NT2/D1 (cell line): ENCODE measurements at places on chromosomes 5 and 9.

- no peak for DNase-seq
Observed at GRCh38 chr5:6383376-6383775, 5.0 kb upstream of the MED10 start.

DNA sequence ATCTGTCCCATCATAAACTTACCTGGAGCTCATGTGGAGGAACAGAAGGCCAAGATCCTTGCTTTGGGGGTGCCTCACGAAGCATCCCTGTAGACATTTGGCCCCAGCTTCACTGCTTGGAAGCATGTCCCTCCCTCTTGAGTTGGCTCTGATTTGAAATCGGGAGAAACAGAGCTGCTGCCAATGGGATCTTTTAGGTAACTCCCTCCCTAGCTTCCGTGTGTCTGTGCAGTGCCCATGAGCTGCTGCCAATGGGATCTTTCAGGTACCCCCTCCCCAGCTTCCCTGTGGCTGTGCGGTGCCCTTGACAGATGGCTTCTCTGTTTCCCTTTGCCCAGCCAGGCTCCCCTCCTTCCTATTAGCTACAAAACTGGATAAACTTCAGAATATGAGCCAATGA lies 178.0 kb downstream of the NR3C1 start:
- no peak for DNase-seq

- DNase-seq = no peak
Observed at GRCh38 chr5:95283022-95283615, 1.8 kb downstream of the MCTP1 start.

DNA sequence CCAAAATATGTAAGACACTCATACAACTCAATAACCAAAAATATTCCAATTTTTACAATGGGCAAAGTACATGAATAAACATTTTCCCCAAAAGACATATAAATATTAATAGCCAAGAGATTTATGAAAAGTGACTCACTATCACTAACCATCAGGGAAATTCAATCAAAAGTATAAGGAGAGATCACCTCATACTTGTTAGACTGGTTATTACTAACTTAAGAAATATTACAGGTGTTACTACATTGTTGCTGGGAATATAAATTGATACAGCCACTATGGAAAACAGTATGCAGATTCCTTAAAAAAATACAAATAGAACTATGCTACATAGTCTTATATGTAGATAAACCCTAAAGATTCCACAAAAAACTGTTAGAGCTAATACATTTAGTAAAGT lies 21.8 kb downstream of the BTNL8 start:
- DNase-seq = no peak

- DNase-seq = no peak
Observed at GRCh38 chr5:112183103-112183711, 235.9 kb downstream of the EPB41L4A start.

DNA sequence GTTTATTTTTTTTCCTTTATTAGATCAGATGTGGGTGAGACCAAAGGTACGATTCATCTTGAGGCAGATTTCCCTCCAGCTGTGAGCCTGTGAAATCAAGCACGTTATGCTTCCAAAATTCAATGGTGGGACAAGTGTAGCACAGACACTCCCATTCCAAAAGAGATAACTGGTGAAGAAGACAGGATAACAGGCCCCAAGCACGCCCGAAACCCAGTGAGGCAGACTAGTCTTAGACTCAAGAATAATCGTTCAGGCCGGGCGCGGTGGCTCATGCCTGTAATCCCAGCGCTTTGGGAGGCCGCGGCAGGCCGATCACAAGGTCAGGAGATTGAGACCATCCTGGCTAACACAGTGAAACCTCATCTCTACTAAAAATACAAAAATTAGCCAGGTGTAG lies 36.8 kb upstream of the COL5A1 start:
- no peak for DNase-seq

DNA sequence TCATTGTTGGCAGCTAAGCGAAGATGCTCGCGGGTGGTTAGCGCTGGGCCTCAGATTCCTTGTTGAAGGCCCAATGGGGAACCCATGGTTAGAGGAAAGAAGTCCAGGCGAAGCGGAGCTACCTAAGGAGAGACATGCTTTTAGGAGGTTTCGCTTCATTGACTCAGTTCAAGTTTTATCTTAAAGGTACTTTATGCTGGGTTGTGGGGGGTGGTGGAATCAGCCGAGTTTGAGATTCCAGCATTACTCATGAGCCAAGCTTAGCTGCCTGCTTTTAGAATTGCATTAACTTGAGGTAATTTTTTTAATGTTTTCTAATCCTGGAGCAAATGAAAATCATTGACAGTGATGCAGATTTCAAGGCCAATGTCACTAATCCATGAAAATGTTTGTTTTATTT lies 16.1 kb downstream of the MEGF10 start:
- DNase-seq = no peak

- no peak for DNase-seq
Observed at GRCh38 chr5:82802954-82803353, 274.2 kb downstream of the TMEM167A start.

DNA sequence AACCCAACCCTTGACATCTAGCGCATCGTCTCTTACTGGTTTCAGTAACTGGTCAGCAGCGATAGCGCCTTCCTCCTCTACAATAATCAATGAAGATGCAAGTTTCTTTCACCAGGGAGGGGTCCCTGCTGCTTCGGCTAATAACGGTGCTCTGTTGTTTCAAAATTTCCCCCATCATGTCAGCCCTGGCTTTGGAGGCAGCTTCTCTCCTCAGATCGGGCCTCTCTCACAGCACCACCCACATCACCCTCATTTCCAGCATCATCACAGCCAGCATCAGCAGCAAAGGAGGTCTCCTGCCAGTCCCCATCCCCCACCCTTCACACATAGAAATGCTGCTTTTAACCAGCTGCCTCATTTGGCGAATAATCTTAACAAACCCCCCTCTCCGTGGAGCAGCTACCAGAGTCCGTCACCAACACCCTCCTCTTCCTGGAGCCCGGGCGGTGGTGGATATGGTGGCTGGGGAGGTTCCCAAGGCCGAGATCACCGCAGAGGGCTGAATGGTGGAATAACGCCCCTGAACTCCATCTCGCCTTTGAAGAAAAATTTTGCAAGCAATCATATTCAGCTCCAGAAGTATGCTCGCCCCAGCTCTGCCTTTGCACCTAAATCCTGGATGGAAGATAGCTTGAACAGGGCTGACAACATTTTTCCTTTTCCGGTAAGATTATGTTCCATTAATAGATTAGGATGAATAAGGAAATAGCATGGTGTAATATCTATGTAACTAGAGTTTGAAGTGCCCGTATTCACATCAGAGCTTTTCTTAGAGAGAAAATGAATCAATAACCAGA lies 2.2 kb downstream of the CPEB4 start:
- no peak for DNase-seq

DNA sequence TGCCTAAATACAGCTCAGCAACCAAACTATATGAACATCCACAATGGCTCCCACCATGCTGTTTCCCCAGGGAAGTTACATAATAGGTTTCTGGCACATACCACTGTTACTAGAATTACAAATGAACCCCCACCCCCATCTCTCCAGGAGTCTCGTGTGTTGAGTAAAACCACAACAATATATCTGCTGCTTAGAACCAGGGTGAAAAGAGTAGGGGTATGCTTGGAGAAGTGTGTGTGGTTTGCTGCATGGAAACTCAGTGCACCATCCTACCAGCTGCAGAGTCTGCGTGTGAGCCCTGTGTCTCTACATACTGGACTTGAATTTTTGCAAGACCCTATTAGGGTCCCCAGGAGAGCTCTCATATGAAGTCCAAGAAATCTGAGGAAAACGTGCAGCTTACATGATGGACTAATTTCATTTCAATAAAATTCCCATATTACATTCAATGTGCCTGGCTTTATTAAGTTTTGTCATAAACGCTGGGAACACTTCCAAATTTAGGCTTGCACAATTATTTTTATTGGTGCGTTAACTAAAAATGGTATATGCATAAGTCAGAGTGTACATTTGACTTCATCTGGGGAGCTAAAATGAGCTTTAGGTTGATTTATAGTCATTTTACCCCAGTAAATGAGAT lies 104.5 kb upstream of the NFIB start:
- DNase-seq = no peak

- no peak for DNase-seq
Observed at GRCh38 chr5:154945695-154946301, 4.9 kb downstream of the MRPL22 start.

DNA sequence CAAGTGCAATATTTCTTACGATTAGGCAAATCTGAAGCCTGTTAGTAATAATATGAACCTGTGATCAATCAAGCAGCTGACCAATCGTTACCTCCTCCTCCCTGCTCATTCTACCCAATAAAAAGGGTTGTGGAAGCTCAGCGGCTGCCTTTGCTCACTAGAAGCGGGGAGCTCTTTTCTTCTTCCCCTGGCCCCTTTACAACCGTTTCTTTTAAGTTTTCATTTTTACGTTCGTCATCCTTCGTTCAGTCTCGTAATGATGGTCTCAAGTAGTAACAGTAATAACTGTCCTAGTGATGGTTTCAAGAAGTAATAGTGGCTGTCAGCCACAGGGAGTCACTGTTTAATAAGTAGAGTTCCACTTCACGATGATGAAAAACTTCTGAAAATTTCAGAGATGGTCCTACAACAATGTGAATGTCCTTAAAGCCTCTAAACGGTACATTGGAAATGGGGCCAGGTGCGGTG lies 6.2 kb downstream of the UGT3A2 start:
- no peak for DNase-seq

DNA sequence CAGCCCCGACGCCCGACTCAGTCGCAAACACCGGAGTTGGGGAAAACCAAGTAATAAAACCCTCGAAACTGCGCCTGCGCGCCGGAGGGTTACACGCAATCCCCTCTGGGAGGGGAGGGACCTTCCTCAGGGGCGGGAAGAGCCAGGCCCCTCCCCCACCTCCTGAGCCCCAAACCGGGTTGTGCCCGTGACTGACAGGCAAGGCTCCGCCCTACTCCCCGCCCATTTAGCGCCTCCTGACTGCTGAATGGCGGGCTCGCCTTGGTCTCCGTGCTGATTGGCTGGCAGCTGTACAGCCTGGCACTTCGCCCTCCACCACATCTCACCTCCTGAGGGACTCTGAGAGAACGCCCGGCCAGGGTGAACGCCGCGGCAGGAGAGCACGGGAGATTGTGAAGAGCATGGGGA lies at the start of gene PRDM9:
TSS of gene PRDM9 (plus strand) at position 332 of the 408 bp plus-strand sequence. CDS start 1,425 bp downstream, outside the sequence.
- DNase-seq = peak; percentile 89

DNA sequence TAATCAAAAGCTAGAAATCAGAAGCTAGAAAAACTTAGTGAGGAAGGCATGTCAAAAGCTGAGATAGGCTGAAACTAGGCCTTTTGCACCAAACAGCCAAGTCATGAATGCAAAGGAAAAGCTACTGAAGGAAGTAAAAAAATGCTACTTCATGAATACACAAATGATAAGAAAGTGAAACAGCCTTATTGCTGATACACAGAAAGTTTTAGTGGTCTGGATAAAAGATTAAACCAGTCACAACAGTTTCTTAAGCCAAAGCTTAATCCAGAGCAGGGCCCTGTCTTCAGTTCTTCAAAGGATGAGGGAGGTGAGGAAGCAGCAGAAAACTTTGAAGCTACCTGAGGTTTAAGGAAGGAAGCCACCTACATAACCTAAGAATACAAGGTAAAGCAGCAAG lies 102.5 kb upstream of the SH3GL2 start:
- DNase-seq = no peak

DNA sequence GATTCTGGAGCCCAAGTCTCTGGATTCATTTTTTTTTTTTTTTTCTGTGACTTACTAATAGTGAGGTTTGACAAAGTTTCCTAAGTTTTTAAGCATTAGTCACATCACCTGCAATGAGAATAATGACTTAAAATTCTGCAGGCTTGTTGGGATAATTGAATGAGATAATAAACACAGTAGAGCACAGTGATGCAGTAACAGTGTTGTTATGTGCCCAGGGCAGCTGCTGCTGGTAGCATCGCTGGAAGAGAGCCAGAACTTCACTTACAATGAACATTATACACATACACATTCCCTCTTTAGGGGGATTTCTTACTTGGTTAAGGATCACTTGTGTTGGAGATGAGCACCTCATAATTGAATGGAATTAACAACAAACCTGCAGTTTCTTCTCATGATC lies 78.9 kb downstream of the ALDH7A1 start:
- no peak for DNase-seq

DNA sequence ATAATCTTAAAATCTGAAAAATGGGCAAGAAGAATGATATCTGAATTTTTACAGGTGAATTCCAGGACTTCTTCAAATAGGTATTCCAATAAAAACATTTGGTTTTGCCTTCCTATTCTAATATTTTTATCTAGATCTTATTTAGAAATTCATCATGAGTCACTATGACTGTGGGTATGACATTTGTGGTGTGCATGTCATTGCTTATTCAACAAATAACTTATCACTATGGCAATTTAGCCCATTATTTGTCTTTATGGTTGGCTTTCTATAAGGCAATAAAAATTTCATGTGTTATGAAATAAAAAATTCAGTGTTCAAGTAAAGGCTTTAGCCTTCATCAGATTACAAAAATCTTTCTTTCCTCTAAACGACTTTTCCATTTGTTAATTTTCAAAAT lies 1139.6 kb upstream of the NUDT12 start:
- no peak for DNase-seq

- DNase-seq = no peak
Observed at GRCh38 chr9:97985058-97985861, 2.1 kb downstream of the ANP32B start.

GRCh38 chr5:139190125-139190524 lies 8.0 kb downstream of the SIL1 start:
- no peak for DNase-seq

- no peak for DNase-seq
Observed at GRCh38 chr9:127892831-127893230, 6.6 kb downstream of the ST6GALNAC6 start.

DNA sequence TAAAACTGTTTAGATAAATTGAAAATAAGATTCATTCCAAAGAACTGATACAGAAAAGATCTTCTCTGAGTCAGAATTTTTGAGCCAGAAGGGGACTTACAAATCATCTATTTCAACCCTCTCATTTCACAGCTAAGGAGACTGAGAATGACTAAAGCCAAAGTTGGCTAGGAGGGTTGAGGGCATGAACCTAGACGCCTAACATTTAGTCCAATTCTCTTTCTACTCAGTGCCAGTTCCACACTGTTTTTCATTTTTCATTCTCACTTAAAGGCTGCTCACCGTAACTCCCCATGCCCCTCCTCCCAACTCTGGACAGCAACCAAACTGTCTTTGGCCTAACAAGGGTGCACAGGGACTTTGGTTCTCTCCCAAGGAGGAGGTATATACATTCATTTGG lies 364.0 kb downstream of the NDUFS4 start:
- DNase-seq = no peak

- DNase-seq = no peak
Observed at GRCh38 chr9:114076237-114077161, 1.6 kb downstream of the AMBP start.

GRCh38 chr5:103915081-103915480 lies 352.5 kb upstream of the NUDT12 start:
- DNase-seq = no peak
